ENCODE measurements at places on chromosomes 4 and X. TPM values are rescaled to one million over a fixed set of nuclear protein-coding genes. Genes with fewer than 3 reads are reported as not detected.

DNA sequence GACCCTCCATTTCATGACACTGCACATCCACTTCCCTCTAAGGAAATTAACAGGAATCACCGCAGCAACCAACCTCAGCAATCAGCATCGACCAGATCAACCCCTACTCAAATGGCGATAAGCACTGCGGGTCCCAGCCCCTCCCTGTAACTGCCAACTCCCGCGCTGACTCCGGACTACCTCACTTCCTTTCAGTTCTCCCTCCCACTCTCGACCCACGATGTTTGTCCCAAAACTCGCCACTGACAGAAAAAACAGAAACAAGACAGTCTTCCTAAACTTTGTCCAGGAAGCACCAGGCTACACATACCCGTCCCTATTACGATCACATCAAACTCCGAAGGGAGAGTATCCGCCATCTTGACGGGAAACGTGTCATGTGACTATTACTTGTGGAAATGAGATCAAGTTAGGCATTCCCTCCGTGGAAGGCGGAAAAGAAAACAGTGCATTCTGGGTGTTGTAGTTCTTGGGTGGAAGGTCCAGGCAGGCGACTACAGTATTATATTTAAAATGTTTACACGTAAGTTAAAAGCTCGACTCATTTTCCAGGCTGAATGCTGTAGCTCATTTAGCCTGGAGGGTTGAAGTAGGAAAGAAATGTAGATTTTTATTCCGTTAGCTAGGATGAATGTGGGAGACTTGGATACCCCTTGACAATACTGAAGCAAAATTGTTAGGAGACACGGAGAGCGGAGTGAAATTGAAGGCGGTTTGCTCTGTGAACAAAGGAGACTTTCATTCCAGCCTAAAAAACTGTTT, at the start of gene CHM:
Gene CHM (minus strand): TSS at position 385 of the 762 bp plus-strand sequence. CDS start 26 bp downstream, at position 359.
- DNase-seq, result peak; percentile 67

- no peak for DNase-seq
Observed at GRCh38 chrX:131073607-131074006, 15.5 kb downstream of the ARHGAP36 start.

GRCh38 chr4:41538017-41538733, at the start of gene LIMCH1:
LIMCH1 (plus strand) TSS chr4:41538157; CDS start chr4:41605996, 67,839 bp downstream.
- peak; percentile 59 for DNase-seq

Gene RAB39B
- total RNA-seq, result not detected

GRCh38 chr4:52931243-52931642, 69.1 kb downstream of the RASL11B start:
- DNase-seq, result no peak

DNA sequence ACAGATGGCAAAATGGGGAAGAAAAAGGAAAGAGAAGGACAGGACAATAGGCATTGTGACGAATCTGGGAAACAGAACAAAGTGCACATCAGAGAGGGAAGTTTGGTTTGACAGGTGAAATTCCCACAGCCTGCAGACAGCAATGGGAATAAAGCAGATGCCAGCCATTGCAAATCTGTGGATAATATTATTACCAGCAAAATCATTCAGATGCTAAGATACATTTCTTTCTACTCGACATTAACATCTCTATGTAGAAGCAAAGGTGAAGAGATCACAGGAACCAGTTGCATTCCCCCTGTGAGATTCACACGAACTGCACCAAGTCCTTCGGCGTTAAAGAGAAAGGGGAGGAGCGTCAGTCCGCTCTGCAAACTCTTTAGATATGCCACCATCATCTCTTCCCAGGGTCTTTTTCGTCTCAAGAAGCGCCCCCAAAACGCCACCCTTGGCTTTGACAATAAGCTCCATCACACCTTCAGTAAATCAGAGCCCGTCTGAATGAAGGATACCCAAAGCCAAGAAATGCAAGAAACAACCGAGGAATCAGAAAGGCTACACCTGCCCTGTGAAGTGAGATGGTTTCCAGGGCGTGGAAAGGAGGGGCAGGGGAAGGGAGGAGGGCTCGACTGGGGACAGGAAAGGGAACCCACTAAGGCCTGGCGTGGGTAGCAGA, 1.9 kb downstream of the NEUROG2 start:
- no peak for DNase-seq

Gene GC
- 4,781 TPM for total RNA-seq

GRCh38 chrX:44058339-44058738, 85.1 kb upstream of the NDP start:
- no peak for DNase-seq

Gene SFRP2
- total RNA-seq, result not detected

- DNase-seq, result no peak
Observed at GRCh38 chr4:121220698-121221097, 56.6 kb upstream of the TNIP3 start.

Gene GPM6B
- total RNA-seq, result 0.18 TPM

Gene PNCK
- 0.86 TPM for total RNA-seq

DNA sequence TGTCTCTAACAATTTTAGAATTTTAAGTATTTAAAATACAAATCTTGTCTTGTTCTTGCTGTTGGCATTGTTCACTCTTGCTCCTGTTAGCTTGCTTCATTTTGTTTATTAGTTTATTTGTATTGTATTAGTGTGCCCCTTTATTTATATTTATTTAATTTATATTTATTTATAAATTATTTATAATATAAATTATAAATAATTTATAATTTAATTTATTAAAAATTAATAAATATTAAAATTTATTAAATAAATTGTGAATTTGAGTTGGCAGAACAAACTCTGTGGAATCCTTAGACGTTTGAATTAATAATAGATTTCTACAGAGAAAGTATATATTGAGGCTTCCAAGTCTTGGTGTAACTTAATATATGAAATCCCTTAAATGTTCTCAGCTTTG, 331.4 kb downstream of the SPOCK3 start:
- no peak for DNase-seq

Gene CLNK
- not detected for total RNA-seq

Measured in right lobe of liver (tissue), 6 donors.